ENCODE measurements at places on chromosomes 1 and 21.

DNA sequence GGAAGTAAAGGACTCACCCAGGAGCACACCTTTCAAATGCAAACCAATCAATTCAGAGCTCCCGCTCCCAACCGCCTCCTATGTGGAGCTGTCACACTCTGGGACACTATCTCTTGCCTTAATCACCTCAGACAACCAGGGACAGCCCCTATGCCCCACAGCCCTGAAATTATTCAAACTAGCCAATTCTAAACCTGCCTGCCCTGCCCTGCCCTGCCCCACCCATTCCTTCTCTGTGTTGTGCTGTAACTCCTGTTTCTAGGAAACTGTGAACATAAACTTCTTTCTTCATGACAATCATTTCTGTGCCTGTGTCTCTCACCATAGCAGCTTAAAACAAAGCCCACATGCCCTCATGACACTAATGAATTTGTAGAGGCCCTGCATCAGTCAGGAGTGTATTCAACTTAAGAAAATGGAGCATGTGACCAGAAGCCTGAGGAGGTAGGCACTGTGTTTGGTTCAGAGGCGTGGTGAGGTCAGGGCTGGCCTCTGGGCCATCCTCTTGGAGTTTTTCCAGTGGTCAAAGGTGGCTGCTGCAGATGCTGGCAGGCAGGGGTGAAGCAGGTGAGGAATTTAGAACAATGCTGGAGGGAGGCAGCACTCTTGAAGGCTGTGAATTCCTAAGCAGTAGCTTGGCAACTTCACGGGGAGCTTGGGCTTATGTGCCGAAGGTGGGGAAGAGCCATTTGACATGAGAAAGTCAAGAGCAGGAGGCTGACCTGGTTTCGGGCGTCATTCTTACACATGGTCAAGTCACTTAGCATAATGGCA is 74.5 kb downstream of the RHOU start:
- DNase-seq = no peak

- DNase-seq = no peak
Measured at GRCh38 chr1:3735688-3736087, 16.6 kb upstream of the CCDC27 start.

GRCh38 chr1:63004868-63005267 is 220.9 kb downstream of the ATG4C start:
- DNase-seq = no peak

DNA sequence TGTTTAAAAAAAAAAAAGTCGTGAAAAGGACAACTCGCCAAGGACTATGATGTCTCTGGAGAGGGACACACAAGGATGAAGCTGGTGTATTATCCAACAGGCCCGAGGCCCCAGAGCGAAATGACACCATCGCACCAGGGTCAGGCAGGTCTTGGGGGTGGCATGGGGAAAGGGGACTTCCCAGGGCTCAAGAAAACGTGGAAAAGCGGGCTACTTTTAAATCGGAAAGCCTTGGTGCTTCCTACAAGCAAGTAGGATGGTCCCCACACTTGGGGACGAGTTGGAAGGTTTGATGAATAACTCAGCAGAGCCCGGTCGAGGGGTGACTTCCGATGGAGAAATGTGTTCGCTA is 505 bp upstream of the GNPAT start:
- DNase-seq = no peak

- peak; percentile 17 for DNase-seq
Measured at GRCh38 chr1:224435318-224435763, 744 bp upstream of the WDR26 start.

GRCh38 chr1:199041173-199041914 is 402.5 kb downstream of the PTPRC start:
- no peak for DNase-seq

DNA sequence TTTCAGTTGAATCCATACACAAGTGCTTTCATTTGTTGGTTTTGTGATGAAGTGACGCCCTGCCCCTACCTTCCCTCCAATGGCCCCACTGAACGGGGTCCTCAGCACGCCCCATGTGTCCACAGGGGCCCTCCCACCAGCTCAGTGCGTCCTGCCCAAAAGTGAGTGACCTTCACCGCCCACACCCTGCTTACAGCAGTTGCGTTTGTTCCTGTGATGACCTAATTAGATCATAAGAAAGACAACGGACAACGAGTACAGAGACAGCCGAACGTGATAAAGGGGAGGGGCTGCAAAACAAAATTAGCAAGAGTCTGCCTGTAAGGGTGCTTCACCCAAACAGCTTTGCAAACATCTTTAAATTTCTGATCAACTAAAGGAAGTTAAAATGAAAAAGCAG is 38.2 kb upstream of the RIPK4 start:
- no peak for DNase-seq

DNA sequence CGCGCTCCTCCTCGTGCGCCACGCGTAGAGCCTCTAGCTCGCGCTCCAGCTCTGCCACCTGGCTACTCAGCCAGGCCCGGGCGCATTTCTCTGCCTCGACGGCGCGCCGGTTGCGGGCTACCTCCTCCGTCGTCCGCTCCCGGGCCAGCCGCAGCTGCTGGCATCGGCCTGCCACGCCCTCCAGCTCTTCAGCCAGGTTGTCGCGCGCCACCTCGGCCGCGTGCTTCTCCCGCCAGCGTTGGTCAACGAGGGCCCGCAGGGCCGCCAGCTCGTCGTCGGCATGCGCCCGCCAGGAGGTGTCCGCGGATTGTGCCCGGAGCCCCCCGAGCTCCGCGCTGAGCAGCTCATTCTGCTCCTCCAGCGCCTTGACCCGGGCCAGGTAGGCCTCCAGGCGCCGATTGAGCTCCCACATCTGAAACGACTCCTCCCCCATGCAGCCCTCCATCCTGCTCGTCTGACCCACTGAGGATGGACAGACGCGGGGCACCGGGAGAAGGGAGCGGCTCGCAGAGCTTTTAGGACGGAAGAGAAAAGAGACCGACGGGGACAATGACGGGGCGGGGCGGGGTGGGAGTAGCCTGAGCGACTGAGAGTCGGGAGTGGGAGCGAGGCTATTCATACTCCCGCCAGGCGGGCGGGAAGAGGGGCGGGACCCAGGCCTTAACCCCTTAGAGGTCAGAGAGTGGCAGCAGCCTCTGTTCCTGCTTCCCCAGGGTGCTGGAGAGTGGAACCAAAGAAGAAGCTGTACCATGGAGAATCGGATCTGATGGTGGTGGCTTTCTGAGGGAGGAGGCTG is at the start of gene NES:
Gene NES, minus strand, starts transcription at position 588 of the 796 bp plus-strand sequence. Its CDS starts 143 bp downstream, at position 445.
- DNase-seq = no peak

GRCh38 chr1:188270497-188270896 is 1441.7 kb downstream of the PLA2G4A start:
- DNase-seq = no peak

DNA sequence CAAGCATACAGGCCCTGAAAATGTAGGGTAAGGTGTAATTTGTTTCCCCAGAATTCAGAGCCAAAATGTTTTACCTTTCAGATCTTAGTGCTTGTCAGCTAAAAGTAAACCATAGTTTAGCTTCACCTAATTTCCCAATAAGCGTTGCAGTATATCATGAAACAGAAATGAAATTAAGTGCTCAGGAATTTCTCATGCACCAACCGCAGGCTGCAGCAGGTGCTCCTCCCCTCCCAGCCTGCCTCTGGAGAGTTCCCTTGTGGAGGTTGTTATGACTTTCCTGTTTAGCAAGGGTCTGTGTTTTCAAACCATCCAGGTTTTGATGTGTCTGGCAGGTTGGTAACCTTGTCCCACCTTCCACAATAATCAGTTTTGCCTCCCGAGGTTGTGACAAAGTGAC is 118.5 kb downstream of the HLX start:
- no peak for DNase-seq

DNA sequence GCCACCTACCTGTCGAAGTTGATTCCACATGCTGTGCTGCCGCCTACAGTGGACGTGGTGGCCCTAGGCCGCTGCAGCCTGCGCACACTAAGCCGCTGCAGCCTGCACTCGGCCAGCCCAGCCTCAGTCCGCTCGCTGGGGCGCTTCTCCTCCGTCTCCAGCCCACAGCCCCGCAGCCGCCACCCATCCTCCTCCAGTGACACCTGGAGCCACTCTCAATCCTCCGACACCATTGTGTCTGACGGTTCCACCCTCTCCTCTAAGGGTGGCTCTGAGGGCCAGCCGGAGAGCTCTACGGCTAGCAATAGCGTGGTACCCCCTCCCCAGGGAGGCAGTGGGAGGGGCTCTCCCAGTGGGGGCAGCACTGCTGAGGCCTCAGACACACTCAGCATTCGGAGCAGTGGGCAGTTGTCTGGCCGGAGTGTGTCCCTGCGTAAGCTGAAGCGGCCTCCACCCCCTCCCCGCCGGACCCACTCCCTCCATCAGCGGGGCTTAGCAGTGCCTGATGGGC is 46.9 kb downstream of the YARS1 start:
- no peak for DNase-seq

DNA sequence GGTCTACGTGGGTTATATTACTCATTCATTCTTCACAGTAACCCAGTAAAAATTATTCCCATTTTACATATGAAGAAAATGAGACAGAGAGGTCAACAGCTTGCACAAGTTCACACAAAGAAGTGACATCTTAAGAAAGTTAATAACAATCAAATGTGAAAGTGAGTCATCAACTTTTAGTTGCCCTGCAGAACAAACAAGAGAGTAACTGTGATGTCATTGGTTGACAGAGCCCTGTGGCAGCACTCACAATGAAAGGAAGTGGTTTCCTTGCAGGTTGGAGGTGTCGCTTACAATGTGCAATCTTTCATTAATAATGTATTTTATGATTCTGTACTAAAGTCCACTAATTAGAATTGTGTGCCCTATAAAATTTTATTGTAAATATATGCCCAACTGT is 369.6 kb downstream of the RYR2 start:
- DNase-seq = no peak

GRCh38 chr1:157399343-157399983 is 152.9 kb downstream of the FCRL5 start:
- DNase-seq = no peak

GRCh38 chr1:15173863-15174614 is 20.5 kb downstream of the TMEM51 start:
- no peak for DNase-seq

DNA sequence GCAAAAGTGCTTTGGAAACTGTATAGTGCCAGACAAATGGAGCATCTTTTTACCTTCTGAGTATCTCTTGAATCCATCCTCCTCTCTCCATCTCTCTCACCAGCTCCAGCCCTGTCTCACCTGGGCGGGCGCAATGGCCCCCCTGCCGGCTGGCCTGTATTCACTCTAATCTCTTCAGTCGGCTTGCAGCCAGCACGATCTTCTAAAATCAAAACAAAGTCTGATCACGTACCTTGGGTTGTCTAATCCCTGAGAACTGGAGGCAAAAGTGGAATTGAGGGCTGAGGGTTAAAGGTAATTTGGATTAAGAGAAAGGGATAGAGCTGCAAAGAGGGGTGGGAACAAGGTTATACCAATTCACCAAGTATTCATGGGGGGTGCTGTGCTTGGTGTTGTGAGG is 46.0 kb upstream of the LRRN2 start:
- DNase-seq = no peak

DNA sequence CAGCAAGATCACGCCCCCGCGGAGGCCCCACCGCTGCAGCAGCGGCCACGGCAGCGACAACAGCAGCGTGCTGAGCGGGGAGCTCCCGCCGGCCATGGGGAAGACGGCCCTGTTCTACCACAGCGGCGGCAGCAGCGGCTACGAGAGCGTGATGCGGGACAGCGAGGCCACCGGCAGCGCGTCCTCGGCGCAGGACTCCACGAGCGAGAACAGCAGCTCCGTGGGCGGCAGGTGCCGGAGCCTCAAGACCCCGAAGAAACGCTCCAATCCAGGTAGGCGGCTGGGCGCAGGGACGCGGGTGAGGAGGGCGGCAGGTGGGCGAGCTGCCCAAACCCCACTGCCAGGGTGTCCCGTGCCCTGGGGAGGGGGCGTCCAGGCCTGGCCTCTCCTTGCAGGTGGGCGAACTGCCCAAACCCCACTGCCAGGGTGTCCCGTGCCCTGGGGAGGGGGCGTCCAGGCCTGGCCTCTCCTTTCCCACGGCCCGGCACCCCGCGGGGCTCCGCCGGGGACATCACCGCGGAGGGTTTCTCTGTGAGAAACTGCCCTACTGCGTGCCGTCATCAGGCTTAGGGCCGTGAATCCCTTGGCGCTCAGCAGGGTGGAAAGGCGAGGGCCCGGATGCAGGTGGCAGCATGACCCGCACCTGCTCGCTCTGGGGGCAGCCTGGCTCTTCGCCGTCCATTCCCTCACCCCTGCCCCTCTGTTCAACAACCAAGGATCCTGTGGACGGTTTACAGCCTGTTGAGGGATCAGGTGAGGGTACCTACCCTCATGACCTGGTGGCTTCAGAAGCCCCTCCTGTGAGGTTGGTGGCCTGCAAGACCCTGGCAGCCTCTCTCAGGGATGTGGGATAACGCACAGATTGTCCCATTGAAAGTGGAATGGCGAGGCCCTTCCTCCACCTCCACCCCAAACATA is 534.0 kb downstream of the KIF26B start:
- no peak for DNase-seq

- DNase-seq = no peak
Measured at GRCh38 chr1:22533244-22533895, 29.9 kb upstream of the EPHA8 start.

GRCh38 chr1:232511172-232511571 is 118.8 kb downstream of the SIPA1L2 start:
- DNase-seq = no peak

- no peak for DNase-seq
Measured at GRCh38 chr1:150749720-150750311, 15.8 kb downstream of the CTSS start.

GRCh38 chr1:200872446-200873115 is at the start of gene GPR25:
Gene GPR25 (plus strand): TSS chr1:200872981. CDS start chr1:200873038, 57 bp downstream.
- DNase-seq = no peak
